ENCODE measurements at places on chromosomes 5 and 9.

- DNase-seq, result no peak
Observed at GRCh38 chr5:92064993-92065392, 681.9 kb upstream of the ARRDC3 start.

DNA sequence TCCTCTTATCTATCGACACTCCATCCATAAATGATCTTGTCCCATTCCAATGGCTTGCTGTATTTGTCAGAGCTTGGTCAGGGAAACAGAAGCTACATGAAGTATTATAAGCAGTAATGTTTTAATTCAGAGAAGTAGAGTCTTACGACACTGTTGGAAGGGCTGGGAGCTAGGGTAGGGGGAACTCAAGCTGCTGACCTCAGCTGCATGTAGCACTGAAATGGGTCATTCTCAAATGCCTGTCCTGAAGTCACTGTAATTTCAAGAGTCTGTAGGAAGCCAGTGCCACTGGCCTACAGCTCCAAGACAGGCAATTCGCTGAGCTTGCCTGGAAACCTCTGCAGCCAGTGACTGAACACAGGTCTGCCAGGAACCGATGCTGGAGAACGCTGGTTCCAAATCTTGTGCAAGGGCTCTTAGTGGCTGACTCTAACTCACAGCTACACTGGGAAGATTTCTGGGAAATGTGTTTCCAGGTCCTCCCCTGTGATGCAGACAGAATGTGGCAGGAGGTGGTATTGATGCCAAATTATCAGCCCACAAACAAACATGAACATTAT lies 532.4 kb downstream of the CCDC171 start:
- no peak for DNase-seq

- DNase-seq, result peak; percentile 64
Observed at GRCh38 chr9:69027355-69028097, 8.0 kb upstream of the FXN start.

GRCh38 chr9:91148306-91148705 lies 213.4 kb downstream of the AUH start:
- DNase-seq, result no peak

DNA sequence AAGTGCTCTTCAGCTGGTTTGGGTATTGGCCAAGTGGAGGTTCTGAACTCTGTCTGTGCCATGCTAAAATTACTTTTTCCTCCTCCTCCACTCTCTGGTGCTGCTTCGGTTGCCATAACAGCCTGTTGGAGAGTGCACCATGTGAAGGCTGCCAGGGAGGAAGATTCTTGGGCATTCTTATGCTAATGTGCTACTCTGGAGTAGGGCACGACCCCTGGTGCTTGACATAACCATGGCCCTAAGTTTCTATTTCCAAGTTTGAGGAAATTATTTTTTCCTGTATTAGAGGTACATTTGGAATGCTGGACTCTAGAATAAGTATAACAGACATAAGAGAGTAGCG lies 111.6 kb downstream of the ARHGAP26 start:
- no peak for DNase-seq

GRCh38 chr9:75089373-75089766 lies 1.1 kb downstream of the OSTF1 start:
- no peak for DNase-seq

DNA sequence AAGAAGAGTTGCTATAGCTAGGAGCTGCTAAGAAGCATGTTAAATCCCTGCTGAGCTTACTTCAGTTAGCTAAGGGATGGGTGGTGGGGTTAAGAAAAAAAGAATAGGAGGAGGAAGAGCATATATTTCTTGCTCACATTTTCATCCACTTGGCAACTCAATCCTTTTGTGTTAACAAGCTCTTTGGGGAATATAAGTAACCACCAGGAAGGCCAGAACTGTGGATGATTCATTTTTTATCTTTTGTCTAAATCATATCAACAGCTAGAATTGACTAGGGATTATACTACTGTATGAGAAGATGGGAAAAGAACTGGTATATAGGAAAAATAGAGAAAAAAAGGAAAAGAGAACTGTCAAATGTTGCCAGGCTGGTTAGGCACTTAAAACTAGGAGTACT lies 555.3 kb upstream of the ARRDC3 start:
- DNase-seq, result no peak

- DNase-seq, result no peak
Observed at GRCh38 chr5:67746103-67746502, 469.5 kb upstream of the PIK3R1 start.

DNA sequence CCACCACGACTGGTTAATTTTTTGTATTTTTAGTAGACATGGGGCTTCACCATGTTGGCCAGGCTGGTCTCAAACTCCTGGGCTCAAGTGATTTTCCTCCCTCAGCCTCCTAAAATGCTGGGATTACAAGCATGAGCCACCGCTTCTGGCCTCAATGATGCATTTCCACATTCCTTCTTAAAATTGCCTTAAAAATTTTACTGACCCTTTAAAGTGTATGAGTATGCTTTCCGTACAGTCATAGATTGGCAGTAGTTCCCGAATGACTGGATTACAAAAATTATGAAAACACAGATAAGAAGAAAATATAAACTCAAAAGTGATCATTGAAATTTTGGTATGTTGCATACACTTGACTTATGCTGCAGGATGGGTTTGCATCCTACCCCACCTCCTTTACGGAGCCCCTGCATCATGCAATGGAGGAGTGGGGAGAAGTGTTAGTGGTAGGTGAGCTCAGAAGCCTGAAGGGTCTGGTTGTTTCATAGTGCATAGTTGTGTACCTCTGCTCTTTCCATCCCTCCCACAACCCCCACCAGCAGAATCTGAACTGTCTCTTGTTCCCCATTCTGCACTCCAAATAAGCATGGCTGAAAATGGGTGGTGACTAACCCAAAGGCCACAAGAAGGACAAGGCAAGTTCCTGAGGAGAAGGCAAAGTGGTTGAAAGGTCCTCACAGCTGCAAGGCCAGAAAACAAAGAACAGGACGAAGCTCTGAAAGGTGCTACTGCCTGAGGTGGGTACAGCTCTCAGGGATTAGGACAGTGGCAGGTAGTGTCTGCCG lies 26.8 kb downstream of the ANKRD55 start:
- DNase-seq, result no peak

DNA sequence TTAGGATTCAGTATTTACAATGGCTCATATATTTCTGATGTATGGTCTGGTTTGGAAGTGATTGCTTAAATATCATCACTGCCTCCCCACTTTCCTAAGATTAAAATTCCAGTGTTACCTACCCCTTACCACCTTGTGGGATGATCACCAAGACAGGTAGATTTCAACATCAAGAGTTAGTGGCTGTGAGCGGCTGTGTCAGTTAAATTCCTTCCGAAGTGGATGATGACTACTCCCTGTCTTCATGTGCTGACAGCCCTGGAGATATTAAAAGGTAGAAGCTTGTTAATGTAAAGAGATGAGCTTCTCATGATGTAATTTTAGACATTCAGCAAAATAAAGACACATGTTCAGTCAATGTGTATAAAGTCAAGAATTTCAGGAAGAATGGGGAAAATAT lies 4.2 kb downstream of the ITGA2 start:
- DNase-seq, result no peak

DNA sequence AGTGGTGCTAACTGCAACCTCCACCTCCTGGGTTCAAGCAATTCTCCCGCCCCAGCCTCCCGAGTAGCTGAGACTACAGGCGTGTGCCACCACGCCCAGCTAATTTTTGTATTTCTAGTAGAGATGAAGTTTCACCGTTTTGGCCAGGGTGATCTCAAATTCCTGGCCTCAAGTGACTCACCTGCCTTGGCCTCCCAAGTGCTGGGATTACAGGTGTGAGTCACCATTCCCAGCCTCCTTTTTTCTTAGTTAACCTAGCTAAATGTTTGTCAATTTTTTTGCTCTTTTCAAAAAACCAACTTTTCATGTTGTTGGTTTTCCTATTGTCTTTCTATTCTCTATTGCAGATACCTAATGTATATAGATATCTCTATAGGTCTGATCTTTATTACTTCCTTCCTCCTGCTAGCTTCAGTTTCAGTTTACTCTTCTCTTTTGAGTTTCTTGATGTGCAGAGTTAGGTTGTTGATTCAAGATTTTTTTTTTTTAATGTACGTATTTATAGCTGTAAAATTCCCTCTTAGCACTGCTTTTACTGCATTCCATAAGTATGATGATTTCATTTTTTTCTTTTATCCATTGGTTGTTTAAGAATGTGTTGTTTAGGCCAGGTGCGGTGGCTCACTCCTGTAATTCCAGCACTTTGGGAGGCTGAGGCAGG lies 32.9 kb downstream of the FGD3 start:
- no peak for DNase-seq

DNA sequence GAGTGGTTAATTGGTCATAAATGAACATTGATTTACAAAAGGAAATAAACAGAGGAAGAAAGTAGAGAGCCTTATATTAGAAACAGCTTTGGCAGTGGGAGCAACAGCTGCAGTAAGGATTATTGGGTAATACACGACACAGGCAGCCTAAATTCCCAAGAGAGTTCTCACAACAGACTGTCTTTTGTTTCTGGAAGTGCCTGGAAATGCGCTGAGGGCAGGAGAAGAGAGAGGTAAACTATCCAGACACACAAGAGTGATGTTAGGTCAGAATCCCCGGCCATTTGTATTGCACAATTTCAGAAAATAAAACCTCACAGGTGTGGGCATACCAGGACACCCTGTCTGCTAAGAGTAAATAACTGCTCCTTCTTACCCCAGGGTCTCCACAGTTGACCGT lies 450.4 kb upstream of the CTNND2 start:
- DNase-seq, result no peak

GRCh38 chr9:137838576-137838975 lies 39.0 kb upstream of the CACNA1B start:
- DNase-seq, result no peak

GRCh38 chr9:2193552-2193951 lies 178.4 kb downstream of the SMARCA2 start:
- DNase-seq, result no peak

DNA sequence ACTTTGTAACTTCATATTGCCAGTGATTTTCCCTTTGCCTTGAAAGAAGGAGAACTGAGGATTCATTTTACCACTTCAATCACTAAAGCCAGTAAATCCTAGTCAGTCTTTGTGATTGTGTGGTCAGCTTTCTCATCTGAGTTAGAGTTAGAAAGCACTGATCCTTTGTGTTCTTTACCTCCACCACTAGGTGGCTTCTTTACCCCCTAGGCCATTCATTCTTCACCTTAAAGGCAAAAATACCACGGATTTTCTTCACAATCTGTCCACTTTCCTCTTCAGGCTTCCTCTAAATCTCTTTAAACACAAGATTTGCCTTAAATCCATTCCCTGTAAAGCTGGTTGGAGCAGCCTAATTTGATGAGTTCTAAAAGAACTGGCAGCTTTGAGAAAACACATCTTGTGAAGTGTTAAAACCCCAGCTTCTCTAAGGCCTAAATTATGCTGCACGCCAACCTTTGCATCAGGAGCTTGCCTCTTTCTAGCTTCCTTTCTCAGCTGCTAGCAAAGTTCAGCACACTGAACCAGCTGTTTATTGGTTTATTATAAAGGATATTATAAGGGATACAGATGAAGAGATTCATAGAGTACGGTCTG lies 20.4 kb downstream of the BDP1 start:
- peak; percentile 3 for DNase-seq

GRCh38 chr5:57209316-57210040 lies 35.6 kb downstream of the GPBP1 start:
- no peak for DNase-seq

DNA sequence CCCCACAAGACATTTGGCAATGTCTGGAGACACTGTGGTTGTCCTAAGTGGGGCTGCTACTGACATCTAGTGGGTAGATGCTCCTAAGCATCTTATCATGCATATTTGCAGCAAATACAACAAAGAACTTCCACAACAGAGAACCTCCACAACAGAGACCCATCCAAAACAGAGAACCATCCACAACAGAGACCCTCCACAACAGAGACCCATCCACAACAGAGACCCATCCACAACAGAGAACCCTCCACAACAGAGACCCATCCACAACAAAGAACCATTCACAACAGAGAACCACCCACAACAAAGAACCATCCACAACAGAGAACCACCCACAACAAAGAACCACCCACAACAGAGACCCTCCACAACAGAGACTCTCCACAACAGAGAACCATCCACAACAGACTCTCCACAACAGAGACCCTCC lies 32.8 kb downstream of the ARPC5L start:
- DNase-seq, result peak; percentile 54

GRCh38 chr5:121667292-121667691 lies 184.4 kb upstream of the FTMT start:
- no peak for DNase-seq

- DNase-seq, result no peak
Observed at GRCh38 chr5:5156471-5157082, 16.4 kb downstream of the ADAMTS16 start.

DNA sequence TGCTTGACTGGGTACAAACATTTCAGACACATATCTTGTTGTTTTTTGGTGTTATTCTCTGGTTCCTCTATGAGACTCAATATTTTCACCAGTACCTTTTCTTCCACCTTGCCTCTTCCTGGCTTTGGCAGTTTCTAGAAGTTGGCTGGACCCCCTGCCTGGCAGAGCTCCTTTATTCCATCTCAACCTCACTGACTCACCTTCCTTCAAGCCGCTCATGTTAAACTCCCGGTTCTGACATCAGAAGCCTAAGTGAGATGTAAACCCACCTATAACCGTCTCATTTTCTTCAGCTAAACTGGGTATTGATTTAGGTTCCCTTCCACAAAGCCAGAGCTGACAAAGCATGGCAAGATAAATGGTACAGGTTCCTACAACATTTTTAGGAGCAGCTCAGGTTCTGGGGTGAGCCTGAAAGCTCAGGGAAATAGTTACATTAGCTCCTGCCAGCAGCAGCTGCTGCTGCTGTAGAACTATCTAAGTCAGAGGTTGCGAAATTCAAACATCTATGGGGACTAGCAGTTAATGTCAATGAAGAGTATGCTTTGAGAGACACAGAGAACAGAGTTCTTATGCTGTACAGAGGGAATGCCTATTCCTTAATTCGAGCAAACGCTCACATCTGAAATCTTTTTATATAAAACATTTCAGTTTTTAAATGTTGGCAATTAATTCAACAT lies 197.1 kb upstream of the NR3C1 start:
- no peak for DNase-seq
